K562 (cell line): ENCODE measurements at places on chromosomes 2 and 18.

DNA sequence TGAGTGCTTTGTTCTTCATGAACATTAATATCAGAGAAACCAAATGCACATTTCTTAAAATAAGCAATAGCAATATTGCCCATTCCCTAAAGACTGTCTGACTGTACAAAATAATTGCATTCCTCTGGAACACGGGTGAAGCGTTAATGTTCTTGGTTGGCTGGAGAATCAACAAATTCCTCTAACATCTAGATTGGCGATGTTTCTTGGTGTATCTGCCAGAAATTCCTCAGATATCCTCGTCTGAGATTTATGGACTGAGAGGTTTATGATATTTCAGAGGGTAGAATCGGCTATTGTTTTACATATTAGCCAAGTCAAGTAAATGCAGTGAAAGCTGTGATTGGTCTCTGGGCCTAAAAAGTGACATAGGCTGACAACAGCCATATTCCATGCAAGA, 27.1 kb upstream of the SPTBN1 start:
- DNase-seq: no peak

DNA sequence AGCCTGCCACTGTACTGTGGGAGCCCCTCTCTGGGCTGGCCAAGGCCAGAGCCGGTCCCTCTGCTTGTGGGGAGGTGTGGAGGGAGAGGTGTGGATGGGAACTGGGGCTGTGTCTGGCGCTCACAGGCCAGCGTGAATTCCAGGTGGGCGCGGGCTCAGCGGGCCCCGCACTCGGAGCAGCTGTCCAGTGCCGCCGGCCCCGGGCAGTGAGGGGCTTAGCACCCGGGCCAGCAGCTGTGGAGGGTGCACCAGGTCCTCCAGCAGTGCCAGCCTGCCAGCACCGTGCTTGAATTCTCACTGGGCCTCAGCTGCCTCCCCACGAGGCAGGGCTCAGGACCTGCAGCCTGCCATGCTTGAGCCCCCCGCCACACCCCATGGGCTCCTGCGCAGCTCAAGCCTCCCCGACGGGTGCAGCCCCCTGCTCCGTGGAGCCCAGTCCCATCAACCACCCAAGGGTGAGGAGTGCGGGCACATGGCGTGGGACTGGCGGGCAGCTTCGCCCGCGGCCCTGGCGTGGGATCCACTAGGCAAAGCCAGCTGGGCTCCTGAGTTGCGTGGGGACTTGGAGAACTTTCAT, 69.5 kb upstream of the ABCA12 start:
- DNase-seq: no peak

DNA sequence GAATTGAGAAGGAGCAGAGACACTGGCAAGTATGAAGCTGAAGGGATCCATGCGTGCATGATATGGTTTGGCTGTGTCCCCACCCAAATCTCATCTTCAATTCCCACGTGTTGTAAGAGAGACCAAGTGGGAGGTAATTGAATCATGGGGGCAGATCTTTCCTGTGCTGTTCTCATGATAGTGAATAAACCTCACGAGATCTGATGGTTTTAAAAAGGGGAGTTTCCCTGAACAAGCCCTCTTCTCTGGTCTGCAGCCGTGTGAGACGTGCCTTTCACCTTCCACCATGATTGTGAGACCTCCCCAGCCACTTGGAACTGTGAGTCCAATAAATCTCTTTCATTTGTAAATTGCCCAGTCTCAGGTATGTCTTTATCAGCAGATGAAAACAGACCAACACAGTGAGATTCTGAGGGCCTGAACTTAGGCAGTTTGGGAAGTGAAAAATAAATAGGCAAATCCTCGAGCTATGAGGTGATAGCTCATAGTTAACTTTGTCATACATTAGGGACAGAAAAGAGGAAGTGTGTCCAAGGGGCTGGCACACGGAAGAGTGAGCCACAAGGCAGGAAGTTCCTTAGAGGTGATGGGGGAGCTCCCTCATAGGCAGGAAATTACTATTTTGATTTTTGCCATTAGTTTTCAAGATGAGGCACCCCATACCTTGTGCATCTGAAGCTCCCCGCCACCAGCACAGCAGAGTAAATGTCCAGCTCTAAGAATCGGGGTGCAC, 658.8 kb upstream of the ID2 start:
- DNase-seq: no peak

DNA sequence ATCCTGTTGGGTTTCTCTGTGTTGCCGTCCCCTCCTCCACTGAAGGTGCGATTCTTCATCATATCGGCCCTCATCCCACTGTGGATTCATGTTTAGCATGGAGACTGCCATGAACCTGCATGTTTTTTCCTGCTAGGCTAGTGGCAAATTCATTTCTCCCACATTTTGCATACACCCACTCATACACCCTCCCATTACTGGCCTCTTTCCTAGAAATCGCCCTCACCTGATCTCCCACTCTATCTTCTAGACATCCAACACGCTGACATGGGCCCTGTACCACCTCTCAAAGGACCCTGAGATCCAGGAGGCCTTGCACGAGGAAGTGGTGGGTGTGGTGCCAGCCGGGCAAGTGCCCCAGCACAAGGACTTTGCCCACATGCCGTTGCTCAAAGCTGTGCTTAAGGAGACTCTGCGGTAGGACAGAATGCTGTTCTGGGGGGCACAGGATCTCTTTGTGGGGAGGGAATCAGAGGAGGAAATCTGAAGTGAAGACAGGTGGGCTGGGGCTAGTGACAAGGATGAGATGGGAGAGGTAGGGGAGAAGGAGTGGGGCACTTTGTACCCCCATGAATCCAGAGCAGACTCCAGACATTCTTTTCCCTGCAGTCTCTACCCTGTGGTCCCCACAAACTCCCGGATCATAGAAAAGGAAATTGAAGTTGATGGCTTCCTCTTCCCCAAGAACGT, 17.7 kb downstream of the PRKAG3 start:
- DNase-seq: no peak
